ENCODE measurements at places on chromosomes 11 and 22.
A peak's percentile ranks its signal among the peaks of the same experiment; 100 is the strongest.

DNA sequence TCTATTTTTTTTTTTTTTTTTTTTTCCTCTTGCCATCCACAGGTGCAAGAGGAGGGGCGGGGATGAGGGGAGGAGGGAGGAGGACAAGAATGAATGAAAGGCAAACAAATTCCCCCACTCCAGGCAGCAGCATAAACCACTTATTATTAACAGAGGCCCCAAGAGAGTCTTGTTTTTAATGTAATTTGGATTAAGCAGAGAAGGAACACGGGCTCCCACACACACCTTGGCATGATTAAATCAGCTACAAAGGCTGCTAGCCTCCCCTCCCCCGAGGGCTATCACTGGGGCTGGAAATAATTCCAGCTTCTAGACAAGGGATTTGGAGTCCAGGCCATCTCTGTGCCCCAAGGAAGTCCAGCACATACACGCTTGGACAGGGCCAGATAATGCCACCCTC is 93.4 kb upstream of the DRD2 start:
- DNase-seq = no peak

DNA sequence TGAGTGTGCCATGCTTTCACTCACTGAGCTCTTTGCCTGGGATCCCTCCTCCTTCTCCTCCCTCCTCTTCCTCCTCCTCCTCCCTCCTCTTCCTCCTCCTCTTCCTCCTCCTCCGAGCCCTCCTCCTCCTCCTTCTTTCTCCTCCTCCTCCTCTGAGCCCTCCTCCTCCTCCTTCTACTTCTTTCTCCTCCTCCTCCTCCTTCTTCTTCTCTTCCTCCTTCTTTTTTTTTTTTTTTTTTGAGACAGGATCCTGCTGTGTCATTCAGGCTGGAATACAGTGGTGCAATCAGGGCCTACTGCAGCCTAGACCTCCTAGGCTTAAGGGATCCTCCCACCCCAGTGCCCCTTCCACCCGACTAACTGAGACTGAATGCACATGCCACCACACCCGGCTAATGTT is 62.3 kb downstream of the DEUP1 start:
- no peak for DNase-seq

- DNase-seq = no peak
These were observed 5.2 kb upstream of the SMTN start for GRCh38 chr22:31075961-31076360.

GRCh38 chr11:26028393-26028911 is 303.5 kb upstream of the ANO3 start:
- DNase-seq = no peak

DNA sequence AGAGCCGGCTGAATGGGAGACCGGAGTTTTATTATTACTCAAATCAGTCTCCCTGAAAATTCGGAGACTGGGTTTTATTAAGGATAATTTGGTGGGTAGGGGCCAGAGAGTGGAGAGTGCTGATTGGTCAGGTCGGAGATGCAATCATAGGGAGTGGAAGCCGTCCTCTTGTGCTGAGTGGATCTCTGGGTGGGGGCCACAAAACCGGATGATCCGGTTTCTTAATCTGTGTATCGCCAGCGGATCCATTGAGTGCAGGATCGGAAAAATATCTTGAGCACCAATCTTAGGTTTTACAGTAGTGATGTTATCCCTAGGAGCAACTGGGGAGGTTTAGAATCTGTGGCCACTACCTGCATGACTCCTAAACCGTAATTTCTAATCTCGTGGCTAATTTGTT is 886 bp upstream of the NIPSNAP1 start:
- DNase-seq = no peak

GRCh38 chr22:17475318-17476230 is 87.7 kb upstream of the SLC25A18 start:
- DNase-seq = no peak

GRCh38 chr22:30931541-30932300 is 36.9 kb downstream of the MORC2 start:
- DNase-seq = no peak

- DNase-seq = no peak
These were observed 38.4 kb upstream of the HORMAD2 start for GRCh38 chr22:30041881-30042280.

DNA sequence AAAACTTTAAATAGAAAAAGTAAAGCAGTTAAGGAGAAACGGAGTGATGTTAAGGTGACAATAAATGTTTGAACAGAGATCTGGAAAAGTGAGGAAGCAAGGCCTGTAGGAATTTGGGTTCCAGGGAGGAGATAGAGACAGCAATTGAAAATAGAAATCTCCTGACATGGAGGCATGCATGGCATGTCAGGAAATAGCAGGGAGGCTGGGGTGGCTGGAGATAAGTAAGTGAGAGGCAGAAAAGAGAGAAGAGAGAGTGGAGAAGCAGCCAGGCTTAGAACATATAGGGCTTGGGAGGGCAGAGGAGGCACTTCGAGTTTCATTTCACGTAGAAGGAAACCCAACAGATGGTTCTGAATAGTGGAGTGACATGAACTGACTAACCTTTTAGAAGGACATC is 185.5 kb downstream of the LRRC4C start:
- DNase-seq = no peak

DNA sequence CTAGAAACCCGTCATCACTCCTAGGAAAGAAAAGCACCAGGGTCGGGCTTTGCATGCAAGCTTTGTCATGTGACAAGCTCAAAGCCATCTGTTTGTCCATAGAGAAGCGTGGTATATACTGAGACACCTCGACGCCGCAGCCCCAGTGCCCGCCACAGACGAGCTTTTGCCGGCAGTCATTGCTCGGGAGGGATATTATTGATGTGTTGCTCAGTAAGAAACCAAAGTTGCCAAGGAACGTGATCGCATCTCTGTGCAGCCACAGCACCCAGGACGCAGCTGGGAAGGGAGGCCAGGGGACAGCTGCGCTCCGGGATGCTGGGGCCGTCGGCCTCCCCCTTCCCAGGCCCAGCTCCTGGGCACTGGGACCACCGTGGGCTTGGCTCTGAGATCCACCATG is 89.5 kb upstream of the KCNQ1OT1 start:
- DNase-seq = peak; percentile 3

DNA sequence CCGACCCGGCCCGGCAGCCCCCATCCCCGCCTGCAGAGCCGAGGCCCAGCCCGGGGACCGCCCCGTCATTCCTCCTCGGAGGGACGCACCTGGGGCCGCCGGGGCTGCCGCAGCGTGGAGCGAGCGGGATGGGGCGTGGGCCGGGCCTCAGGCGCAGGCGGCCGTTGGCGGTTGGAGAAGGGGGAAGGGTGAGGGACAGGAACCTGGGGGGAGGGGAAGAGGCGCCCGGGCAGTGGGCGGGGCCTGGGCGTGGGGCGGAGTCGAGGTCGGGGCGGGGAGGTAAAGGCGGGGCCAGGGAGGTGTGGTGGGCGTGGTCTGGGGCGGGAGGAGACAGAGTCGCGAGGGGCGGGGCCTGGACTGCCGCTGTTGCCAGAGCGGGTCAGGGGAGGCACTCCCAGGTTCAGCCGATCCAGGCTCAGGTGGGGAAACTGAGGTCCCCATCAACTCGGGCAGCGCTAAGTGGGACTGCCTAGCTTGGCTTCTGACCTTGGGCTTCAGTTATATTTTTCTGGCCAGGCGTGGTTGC is at the start of gene TESMIN:
Gene TESMIN, minus strand, starts transcription at position 190 of the 526 bp plus-strand sequence. CDS start 860 bp downstream, outside the sequence.
- DNase-seq = peak; percentile 90

DNA sequence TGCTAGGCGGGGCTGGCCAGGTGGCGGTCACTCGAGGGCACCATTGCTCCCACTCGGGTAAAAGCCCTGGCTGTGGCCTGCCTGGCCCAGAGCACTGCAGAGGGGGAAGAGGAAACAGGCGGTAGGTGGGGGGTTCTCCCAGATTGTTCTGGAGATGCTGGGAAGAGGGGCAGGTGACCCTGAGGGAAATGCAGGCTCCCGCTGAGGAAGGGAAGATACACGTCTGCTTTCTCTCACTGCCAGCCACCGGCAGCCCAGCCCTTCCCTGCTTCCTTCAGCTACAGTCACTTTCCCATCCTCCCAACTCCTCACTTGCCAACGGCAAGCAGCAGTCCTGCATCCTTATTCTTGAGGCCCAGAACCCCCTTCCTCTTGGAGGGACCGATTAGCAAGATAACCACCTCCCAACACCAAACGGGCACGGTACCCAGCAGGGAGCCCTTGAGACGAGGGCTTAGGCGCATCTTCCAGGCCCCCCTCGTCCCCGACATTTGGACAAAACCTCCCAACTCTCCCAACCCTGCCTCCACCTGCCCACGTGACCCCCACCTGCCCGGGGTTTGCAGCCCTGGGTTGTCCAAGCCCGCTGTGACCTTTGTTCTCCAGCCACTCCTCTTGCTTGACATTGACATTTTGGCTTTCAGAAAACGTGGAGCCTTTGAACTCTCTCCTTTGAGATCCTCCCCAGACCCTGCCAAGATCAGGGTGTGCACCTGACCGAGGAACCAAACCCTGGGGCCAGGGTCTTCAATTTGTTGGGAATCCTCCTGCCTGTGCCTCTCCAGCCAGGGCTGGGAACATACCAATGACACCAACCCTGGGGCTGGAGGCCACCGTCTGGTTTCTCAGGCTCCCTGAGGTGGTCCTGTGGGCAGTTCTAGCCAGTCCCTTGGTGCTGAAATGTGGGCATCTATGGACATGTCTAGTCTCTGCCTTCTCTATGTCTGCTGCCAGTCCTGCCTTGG is 48.8 kb upstream of the TTLL12 start:
- no peak for DNase-seq

DNA sequence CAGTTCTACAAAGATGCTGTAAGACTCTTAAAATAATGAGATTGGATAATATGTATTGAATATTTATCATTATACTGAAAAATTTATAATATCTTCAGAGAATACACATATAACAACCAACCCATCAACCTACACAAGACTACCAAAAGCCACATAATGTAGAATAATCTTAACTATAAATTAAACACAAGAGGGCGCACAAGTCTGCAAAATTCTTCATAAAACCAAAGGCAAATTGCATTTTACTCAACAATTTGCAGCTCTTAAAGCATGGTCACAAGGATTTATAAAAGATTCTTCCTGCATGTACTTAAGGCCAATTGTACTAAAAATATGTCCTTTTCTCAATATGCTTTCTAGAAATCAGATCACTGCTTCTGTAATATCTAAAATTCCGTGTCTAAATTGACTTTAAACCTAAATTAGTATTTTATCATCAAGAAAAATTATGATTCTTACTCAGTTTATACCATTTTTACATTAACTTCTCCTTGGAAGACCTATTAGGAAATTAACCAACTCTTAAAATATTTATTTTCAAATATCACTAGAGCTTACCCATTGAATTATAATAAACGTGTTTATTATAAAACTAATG is 79.0 kb downstream of the TTC28 start:
- DNase-seq = no peak
